ENCODE measurements at places on chromosomes 5 and 9.

GRCh38 chr5:141512911-141513626 lies 24.2 kb downstream of the PCDHGC5 start:
- DNase-seq, result no peak

DNA sequence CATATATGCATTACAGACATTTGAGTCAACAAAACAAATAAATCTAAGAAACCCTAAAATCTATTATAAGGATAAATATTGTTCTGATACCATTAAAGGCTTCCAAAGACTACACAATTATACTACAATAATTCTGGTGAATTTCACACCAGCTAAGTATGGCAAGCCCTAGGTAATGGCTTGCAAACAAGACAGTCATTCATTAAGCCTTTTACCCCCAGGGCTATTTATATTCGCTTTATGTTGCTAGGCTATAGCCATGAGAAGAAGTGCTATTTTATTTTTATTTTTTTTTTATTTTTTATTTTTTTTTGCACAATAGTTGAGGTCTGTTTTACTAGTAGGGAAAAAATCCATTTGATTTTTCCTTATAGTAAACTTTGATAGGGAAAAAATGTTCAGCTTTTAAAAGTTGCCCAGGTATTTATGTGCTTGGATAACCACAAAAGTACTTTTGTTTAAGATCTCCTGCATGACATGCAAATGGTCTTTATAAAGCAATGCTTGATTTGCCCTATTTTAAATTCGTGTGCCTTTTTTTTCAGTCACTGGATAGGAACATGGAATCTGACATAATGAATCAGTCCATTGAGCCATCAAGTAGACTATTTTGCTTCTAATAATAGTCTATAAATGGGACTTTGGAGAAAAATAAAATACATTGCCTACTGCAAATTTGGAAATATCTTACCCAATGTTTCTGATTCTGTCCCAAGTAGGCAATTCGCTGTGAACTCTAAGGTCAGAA lies 946.3 kb upstream of the COX7C start:
- no peak for DNase-seq

- DNase-seq, result no peak
Observed at GRCh38 chr5:42745856-42746255, 10.8 kb upstream of the CCDC152 start.

- DNase-seq, result no peak
Observed at GRCh38 chr9:70043689-70044489, at the start of gene MAMDC2. Gene MAMDC2 (plus strand): TSS chr9:70043848. CDS start chr9:70044198, 350 bp downstream.

- no peak for DNase-seq
Observed at GRCh38 chr5:168697034-168697720, 118.0 kb upstream of the PANK3 start.

DNA sequence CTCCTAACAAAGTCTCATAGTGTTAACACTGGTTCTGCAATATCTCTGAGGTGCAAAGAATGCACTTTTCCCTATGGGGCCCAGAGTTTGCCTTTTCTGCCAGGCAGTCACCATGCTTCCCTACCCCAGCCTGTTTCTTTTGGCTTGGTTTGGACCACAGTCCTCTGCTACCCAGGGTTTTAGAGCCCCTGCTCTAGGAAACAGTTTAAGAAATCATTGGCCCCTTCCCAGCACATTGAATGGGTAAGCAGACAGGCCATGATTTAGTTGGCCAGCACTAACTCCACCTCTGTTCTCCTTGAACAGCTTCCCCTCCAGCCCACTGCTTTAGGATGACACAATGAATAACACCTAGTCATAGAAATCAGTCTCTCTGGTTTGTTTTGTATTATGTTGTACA lies 73.2 kb downstream of the UBAP1 start:
- DNase-seq, result no peak

GRCh38 chr5:80034962-80035821 lies at the start of gene THBS4:
Gene THBS4 (plus strand): TSS chr5:80035348. CDS start chr5:80035538, 190 bp downstream.
- DNase-seq, result no peak

GRCh38 chr9:110847671-110848070 lies 179.1 kb downstream of the MUSK start:
- no peak for DNase-seq

DNA sequence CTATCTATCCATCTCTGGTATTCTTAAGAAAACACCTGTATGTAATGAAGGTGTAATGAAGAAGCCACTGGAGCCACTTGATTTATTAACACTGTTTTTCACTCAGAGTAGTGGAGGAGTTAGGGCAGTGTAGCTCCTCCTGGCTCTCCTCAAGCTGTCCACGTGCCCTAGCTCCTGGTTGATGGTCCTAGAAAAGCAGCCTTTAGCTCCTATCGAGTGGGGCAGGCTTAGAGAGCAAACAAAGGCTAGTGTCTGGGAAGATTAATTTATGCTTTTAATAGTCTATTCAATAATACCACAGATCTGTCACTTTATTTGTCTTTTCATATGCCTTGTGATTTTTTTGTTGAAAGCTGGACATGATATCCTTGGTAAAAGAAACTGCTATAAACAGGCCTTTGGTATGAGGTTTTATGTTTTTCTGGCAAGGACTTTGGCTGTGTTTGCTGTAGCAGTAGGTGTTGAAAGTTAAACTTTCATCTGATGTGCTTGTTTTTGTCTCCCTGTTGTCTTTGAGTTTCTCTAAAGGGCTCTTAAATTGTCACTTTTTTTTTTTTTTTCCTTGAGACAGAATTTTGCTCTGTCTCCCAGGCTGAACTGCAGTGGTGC lies 141.1 kb downstream of the GCNT1 start:
- no peak for DNase-seq

- no peak for DNase-seq
Observed at GRCh38 chr5:1720396-1721110, 79.1 kb downstream of the MRPL36 start.

DNA sequence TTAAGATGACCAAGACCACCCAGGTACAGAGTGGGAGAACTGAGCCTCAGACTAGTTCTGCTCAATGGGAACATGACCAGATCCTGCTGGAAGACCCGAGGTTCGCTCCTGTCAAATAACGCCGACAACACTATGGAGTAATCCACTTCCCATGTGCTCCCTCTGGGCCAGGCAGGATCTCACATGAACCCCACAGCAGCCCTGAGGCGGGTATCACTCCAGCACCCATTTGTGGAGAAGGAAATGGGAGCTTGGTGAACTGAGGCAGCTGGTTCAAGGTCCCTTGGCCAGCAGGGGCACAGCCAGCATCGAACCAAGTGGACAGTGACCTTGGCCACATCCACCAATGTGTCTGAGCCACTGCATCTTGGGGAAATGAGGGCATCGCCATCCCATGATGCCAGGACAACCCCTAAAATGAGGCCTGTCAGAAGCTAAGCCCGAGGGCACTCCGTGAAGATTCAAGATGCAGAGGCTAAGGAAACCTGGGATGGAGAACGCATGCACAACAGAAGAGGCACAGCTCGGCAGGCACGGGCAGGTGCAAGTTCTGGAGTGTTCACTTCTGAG lies 8.5 kb downstream of the ANKS6 start:
- no peak for DNase-seq

GRCh38 chr9:1102642-1102970 lies 52.4 kb downstream of the DMRT2 start:
- DNase-seq, result no peak

GRCh38 chr5:126269511-126269910 lies 153.7 kb upstream of the GRAMD2B start:
- DNase-seq, result no peak

DNA sequence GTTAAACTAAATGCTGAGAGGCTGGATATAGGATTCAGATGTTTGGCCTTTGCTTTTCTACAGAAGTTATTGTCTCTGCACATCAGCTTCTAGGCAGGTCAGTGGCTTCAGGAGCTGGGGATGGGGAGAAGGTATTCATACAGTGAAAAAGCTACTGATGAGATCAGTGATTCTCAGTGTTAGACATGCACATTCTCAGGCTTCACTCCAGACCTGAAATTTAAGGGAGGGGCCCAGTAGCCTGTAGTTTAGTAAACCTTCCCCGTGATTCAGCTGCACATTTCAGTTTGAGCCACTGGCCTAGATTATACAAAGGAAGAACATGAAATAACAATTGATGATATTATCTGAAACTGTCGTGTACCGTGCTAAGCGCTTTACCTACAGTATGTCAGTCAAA lies 127.2 kb downstream of the ARHGAP26 start:
- no peak for DNase-seq

DNA sequence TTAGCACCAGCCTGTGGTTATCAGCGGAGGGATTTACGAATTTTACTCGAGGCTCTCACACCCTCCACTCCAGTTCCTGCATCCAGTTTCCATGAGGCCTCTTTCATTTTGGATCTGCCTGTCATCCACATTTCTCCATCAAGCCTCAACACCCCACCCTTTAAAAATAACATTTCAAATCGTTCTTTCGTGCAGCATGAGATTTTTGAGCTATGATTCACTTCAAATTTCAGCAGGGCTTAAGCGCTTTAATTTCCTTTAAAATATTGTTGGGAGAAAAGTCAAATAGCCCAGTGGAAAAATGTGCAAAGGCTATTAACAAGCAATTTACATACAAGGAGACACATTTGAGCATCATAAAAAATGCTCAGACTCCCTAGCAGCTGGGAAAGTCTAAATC lies 103.2 kb downstream of the MSX2 start:
- no peak for DNase-seq

DNA sequence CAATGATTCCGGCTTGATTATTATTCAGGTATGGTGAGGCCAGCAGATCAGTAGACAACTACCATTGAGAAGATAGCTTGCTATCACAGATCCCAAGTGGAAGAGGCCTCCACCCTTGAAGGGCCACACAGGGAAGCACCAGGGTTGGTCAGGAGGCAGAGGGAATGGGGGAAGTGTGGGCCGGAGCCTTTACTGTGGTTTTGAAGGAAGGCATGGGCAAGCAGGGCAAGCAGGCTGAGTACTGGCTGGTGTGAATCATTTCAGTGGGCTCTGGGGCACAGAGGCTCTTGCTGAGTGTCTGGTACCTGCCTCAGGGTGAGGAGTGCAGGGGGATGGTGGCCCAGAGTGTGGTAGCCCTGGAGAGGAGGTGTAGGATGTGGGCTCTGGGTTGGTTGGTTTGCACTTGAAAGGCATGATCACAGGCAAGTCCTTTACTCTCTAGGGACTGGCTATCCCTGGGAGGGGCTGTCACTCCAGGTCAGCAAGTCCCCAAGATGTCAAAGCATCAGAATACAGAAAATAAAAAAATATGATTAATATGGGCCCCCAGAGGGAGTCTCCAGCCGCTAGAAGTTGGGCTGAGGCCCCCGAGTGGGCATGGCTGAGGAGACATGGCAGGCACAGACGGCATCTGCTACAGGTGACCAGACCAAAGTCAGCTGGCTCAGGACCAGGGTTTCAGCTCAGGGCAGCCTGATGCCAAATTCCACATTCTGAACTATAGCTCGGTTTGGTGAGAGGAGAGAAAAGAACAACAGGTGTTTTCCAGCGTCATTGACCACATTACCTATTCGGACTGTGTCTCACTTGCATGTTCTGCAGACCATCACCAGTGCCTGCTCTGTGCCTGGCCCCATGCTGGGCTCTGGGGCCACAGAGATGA lies 9.7 kb upstream of the SUSD3 start:
- DNase-seq, result no peak

GRCh38 chr5:72146056-72146455 lies 38.8 kb downstream of the MAP1B start:
- DNase-seq, result no peak

- DNase-seq, result no peak
Observed at GRCh38 chr5:68147659-68148058, 67.9 kb upstream of the PIK3R1 start.

- no peak for DNase-seq
Observed at GRCh38 chr5:37938076-37938852, 98.4 kb upstream of the GDNF start.

GRCh38 chr5:72937517-72938061 lies 18.3 kb upstream of the FCHO2 start:
- DNase-seq, result no peak

GRCh38 chr5:93902288-93902687 lies 160.9 kb upstream of the POU5F2 start:
- DNase-seq, result no peak

DNA sequence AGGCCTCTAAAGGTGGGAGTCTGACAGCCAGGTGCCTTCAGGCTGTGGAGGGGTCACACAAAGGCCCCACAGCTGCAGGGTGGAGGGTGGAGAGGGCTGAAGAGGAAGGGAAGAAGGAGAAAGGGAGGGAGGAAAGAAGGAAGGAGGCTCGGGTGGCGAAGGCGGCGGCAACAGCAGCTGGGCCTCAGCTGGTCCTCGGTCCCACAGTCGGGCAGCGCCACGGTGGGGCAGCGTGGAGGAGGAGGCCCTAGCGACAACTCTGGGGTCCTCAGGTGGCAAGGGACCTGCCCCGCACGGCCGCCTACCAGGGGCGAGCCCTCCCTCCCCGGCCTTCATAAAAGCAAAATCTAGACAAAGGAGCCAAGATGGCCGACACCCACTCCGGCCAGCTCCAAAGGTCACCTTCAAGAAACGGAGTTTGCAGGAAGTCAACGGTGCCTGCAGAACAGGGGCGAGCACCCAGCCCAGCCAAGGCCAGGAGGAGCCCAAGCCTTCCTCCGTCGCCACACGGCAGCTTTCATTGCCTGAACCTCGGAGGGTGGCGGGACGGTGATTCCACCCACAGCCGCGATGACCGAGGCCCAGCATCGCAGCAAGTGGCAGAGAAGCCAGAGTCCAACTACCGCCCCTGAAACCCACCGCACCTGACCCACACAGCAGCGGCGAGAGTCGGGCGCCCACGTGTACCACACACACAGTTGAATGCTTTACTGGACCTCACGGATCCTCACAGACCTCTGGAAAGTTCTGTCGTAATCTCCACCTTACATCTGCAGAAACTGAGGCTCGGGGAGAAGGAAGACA lies 98.7 kb downstream of the VAV2 start:
- DNase-seq, result no peak

GRCh38 chr5:1474866-1475543 lies 29.8 kb upstream of the SLC6A3 start:
- no peak for DNase-seq

DNA sequence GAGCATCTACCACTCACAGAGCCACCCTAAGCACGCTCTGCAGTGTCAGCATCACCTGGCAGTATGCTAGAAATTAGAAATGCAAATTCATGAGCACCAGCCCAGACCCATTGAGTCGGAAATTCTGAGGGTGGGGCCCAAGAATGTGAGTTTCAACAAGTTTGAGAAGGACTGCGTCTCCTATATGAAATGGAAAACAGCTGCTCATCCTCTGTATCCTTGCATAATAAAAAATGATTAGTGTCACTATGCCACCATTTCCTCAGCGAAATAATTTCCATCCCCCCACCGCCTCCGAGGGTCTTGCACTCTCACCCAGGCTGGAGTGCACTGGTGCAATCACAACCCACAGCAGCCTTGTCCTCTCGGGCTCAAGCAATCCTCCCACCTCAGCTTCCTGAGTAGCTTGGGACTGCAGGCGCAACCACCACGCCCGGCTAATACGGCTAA lies 1.3 kb upstream of the IQGAP2 start:
- DNase-seq, result peak; percentile 33
